ENCODE measurements at places on chromosomes 1 and 21.

GRCh38 chr1:237590386-237590785 lies 300.3 kb downstream of the ZP4 start:
- no peak for DNase-seq

DNA sequence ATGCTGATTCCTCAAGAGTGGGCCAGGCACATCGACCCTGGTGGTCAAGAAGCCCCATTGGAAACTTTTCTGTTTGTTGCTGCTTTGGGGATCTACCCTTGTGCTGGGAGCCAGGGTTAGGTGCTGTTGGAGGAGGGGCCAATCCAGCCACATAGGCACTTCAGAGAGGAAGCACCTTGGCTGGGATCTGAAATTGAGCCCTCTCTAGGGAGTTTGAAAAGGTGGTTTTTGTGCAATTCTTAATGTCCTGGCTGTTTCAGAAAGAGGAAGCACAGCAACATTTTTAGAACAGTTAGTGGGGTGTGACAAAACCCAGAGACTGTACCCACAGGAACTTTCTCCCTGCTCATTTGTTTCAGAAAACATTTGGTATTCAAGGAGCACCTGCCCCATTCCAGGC lies 17.2 kb upstream of the BEND5 start:
- no peak for DNase-seq

DNA sequence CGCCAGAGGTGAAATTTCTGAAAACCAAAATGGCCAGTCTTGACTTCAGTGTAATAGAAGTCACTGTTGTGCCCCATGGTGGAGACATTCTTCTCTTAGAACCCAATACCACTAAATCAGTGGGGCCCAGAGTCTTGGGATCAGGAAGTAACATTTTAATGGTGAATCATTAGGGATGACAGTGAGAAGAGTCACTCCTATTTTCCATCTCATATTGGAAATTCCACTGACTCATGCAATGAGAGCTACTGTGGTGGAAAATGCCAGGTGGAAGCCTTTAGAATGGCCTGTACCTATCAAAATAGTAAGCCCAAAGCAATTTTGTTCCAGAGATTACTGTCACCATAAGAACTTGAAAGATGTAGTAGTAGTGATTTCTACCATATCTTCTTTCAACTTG lies 20.6 kb upstream of the PPM1J start:
- no peak for DNase-seq

- DNase-seq = no peak
Observed at GRCh38 chr1:95138223-95138622, 21.1 kb downstream of the TLCD4 start.

DNA sequence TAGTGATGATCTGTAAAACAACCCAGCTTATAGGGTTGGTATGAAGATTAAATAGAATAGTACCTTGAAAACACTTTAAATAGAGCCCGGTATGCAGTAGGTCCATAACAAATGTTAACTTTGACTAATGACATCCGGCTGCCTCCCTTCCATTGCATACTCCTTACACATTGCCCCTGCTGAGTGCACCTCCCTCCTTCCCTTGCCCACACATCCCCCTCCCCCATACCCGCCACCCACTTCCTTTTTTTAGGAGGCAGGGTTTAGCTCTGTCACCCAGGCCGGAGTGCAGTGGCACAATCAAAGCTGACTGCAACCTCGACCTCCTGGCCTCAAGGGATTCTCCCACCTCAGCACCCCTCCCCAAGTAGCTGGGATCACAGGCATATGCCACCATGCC lies 24.4 kb upstream of the ZC3H12A start:
- DNase-seq = no peak

- DNase-seq = no peak
Observed at GRCh38 chr1:71967670-71968069, 314.7 kb downstream of the NEGR1 start.

- no peak for DNase-seq
Observed at GRCh38 chr1:226804907-226805759, 65.3 kb upstream of the PSEN2 start.

DNA sequence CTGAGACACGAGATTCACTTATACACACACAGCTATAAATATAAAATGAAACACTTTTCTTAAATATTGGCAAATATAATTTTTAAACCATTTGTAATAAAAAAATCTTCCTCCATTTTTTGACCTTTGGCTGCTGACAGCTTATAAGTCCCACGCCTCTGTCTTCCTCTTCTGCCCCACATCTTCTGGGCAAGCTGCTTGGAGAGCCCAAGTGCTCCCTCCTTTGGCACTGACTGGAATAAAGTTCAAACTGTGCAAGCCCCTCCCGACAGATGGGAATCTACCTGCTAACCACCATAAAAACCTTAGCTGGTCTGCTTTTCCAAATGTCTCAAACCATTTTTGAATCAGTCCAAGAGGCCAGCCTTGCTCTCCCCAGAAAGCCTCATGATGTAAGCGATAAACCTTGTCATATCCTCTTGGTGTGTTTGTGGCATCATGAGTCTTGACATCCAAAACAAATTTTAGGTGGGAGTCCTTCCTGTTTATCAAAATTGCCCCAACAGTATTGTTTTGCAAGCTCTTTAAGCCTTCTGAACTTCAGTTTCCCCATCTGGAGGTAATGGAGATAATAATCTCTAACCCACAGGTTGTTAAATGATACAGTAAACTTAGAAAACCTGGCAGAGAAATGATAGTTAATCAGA lies 99.8 kb downstream of the SNX7 start:
- DNase-seq = no peak

DNA sequence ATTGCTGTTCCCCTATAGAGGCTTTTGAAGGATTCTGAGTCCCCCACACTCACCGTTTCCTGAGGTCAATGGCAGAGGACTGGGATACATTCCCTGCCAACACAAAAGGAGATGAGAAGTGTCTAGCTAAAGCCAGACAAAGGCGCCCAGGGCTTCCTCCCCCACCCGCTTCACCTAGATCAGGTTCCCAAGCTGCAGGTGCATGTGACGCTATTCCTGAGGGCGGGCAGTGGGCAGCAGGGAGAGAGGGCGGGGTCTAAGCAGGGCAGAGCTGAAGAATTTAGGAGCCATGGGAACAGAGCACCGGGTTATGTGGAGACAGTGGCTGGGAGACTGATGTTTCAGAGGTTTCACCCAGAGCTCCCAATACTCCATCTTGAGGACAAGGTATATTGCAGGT lies 6.0 kb upstream of the ARHGEF2 start:
- DNase-seq = no peak

DNA sequence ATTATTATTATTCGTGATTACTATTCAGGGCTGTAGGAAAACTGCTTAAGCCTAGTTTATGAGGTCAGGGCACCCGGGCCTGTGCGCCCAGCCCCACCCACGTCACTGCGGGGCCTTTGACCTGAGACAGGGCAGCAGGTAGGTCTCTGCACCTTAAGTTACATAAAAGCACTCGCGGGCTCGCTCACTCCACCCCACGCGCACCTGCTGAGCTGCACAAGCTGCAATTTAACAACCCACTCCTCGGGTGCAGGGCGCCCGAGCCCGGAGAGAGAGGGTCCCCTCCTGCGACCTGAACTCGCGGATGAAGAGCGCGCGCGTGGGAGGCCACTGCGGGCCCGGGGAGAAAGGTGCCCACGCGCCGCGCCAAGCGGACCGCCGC lies 477 bp downstream of the ICMT start:
- no peak for DNase-seq

DNA sequence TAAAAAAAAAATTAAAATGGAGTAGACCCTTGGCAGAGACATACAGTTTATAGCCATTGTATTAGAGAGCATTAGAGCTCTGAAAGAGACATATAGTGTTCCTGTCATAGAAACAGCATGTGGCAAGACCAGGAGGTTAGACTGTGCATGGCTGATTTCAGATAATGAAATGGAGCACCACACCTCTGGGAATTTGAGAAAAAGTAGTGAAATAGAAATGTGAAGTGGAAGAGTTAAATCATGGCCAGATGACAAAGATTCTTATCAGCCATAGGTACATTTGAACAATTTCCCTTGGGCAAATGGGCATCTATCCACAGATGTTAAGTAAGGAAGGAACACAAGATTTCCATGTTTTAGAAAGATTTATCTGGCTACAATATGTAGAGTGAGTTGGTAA lies 1083.1 kb downstream of the PLA2G4A start:
- no peak for DNase-seq

GRCh38 chr21:28311411-28312190 lies 681.1 kb downstream of the LTN1 start:
- DNase-seq = no peak

DNA sequence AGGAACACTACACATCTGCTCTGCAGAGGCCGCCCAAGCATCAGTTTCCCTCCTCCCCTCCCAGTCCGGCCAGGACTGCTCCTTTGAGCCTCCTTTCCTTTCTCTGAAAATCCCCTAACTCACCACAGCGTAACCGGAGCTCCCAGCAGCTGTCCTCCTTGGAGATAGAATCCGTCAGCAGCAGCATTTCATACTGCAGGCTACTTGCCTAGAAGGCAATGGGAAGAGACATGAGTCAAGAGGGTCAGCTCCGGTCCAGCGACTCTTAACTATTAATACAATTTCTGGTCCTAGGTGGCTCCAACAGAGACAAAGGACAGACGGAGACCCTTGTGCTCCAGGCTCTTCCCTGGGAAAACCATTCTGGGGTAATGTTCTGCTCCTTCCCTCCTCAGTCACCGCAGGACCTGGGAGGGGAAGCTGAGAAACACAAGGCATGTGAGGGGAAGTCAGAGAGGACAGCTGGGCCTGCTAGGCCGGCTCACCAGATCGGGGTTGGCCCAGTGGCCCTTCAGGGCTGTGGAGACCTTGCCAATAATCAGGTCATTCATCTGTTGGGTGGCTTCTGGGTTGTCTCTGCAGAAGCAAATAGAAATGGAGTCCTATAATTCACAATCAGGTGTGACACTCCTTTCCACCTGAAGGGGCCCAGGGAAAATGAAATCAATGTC lies 99.7 kb downstream of the UBR4 start:
- no peak for DNase-seq

- DNase-seq = no peak
Observed at GRCh38 chr1:155942578-155943141, 1.2 kb downstream of the RXFP4 start.

GRCh38 chr1:216422821-216423520 lies at the start of gene USH2A:
Gene USH2A, minus strand, starts transcription at chr1:216423448. Its CDS starts 1,112 bp downstream, at chr1:216422336.
- DNase-seq = no peak

DNA sequence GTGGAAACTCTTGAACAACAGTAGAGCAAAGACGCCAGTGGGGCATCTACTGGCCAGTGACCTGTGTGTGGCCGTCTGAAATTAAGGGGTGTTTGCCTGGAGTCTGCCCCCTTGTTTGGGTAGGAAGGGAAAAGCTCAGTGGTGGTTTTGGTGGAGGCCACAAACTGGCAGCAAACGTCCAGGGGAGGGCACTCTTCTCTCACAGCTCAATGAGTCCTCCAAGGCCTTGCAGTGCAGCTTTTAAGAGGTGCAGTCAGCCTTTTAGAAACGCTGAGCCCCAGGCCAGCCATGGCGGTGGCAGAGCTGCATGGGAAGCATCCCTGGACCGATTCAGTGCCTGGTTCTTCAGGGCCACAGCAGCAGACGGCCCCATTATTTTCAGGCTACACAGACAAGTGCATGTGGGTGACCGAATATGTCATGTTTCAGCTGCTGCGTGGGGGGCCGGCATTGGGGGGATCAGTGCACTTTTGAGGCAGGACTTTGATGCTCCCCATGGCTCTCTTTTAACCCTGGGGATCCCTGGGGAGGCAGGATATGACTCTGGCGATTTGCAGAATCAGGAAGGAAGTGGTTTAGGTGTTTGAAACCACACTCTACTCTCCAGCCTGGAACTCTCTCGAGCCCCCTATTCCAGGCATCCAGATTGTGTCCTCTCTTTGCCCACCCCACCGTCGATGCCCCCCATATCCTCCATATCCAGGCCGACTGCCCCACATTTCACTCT lies 414.0 kb downstream of the PRDM2 start:
- peak; percentile 76 for DNase-seq

GRCh38 chr1:52627028-52627427 lies 5.9 kb upstream of the SHISAL2A start:
- no peak for DNase-seq

GRCh38 chr1:109621379-109622136 lies 1.9 kb downstream of the AMPD2 start:
- no peak for DNase-seq

DNA sequence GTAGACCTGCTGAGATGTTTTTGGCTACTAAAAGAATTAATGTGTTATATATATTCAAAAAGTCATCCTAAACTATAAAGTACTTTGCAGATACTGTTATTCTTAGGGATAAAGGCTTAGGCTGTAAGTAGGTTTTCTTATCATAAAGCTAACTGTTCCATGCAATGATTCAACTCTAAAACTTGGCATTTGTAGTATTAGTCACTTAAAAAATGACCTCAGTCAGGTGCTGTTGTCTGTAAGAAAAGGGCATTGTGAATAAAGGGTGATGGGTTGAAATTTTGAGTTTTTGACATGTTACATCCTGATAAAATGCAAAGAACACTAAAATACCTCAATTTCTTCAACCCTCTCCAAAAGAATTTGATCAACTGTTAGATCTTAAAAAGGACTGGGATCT lies 32.9 kb downstream of the ADCY10 start:
- no peak for DNase-seq

DNA sequence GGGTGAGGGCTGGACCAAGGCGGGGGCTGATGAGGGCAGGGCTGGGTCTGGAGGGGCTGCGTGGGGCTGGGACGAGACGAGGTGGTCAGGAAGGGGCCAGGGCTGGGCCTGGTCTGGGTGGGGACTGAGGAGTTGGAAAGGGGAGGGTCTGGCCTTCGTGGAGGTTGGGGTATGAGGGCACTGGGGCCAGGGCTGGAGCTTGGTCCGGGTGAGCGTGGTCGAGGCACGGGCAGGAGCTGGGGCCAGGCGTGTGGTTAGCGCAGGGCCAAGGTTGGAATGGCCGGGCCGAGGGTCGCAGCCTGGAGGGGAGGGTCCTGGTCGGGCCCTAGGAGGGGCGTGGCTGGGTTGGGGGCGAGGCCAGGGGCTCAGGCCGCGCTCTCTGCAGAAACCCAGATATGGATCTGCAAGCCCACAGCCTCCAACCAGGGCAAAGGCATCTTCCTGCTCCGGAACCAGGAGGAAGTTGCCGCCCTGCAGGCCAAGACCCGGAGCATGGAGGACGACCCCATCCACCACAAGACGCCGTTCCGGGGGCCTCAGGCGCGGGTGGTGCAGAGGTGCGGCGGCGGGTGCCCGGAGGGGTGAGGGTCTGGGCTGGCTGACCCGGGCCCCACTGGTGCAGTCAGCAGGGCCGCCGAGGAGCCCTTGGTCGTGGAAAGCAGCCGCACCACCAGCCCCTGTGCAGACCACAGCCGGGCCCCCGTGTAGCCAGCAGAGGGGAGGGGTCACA lies 9.0 kb downstream of the TTLL10 start:
- no peak for DNase-seq
